ENCODE measurements at places on chromosomes 6 and 20.

DNA sequence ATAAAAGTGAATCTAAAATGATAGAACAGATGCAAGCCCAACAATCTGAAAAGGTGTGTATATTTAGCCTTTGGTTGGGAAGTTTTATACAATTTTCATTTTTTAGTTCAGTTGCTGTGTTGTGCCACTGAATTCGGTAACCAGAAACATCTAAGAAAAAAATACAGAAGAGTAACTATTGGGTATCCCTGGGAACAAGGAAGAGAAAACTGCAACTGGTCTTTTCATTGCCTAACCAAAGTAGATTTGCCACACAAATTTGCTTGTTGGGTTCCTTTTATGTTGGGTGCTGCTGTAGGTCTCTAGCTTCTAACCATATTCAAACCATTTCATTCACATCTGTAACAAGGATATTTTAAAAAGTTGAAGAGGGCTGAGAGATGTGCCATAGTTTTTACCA lies 2.8 kb upstream of the TMEM30A start:
- DNase-seq = no peak

- DNase-seq = no peak
Measured at GRCh38 chr20:9338101-9338500, 176.3 kb upstream of the LAMP5 start.

DNA sequence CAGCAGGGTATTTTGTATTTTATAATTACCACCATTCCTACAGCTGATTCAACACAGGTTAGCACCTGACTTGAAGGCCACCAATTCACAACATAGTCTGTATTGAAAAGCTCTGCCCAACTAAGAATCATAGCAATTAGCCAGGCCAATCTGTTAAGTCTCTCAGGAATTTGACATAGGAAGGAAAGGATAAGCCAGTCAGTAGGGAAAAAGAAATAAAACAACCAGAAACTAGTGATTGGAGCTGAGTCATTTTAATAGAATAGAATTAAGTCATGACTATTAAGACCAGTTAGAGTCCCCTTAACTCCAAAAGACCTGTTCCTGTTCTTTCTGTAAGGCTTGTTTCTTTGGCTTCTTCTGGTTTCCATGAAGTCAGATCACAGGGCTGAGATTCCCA lies 8.1 kb downstream of the RANBP9 start:
- DNase-seq = no peak

DNA sequence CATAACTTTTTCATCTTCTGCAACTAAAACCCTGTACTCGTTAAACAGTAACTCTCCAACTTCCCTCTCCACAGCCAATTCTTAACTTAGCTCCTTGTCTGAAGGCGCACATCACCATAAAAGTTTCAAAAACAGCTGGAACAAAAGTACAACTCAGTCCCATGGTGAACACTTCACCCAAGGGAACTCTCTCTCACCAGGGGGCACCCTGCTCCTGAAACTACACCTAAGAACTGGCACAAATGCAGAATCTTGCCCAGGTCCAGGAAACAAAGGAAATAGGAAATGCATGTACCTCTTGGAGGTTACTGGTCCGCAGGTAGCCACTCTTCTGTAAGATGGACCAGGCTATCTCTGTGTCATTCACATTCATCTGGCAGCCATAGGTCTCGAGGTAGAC lies 6.6 kb downstream of the CDK5RAP1 start:
- no peak for DNase-seq

DNA sequence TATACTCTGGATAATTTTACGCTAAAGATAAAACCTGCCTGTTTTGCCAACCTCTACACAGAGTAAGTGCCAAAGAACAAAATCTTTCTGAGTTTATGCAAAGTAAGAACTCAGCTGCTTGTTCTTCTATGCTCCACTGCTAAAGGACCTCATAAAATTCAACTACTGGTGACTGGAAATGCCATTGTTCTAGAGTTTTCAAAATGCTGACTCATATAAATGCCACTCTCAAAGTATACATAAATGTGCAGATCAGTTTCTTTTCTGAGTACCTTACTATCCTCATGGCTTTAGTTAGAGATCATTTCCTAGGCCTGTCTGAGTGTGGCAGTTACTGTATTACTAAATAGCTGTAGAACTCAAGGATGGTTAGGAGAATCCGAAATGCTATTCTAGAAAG lies 45.6 kb downstream of the LYRM4 start:
- no peak for DNase-seq

GRCh38 chr20:13333793-13334192 lies 112.7 kb downstream of the ISM1 start:
- no peak for DNase-seq

- no peak for DNase-seq
Measured at GRCh38 chr6:41741625-41742490, 5.3 kb downstream of the PGC start.

GRCh38 chr6:43967719-43968091 lies 159.5 kb downstream of the MRPL14 start:
- no peak for DNase-seq

- DNase-seq = no peak
Measured at GRCh38 chr20:59891581-59891980, 41.9 kb downstream of the SYCP2 start.
